ENCODE measurements at places on chromosomes 12 and 14.

- no peak for DNase-seq
Measured at GRCh38 chr14:99768381-99768780, 24.8 kb upstream of the EML1 start.

GRCh38 chr12:106170285-106170684 is 31.5 kb upstream of the NUAK1 start:
- DNase-seq: no peak

DNA sequence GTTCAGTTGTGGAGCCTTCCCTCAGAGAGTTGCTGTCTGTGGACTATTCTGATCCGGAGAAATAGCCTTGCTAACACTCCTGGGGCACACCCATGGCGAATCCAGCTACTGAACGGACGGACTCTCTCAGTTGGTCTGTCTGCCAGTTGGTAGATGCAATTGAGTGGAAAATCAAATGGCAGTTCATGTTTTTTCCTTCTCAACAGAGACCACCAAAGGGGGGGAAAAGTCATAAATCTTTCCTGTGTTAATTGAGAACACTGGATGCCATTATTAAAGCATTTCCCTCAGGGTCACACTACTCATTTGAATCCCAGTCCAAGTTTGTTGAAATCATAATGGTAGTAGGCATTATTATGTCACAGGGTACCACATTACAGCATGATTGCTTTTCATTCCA is 354.3 kb upstream of the FAR2 start:
- no peak for DNase-seq

- no peak for DNase-seq
Measured at GRCh38 chr14:42378274-42378673, 771.6 kb downstream of the LRFN5 start.

DNA sequence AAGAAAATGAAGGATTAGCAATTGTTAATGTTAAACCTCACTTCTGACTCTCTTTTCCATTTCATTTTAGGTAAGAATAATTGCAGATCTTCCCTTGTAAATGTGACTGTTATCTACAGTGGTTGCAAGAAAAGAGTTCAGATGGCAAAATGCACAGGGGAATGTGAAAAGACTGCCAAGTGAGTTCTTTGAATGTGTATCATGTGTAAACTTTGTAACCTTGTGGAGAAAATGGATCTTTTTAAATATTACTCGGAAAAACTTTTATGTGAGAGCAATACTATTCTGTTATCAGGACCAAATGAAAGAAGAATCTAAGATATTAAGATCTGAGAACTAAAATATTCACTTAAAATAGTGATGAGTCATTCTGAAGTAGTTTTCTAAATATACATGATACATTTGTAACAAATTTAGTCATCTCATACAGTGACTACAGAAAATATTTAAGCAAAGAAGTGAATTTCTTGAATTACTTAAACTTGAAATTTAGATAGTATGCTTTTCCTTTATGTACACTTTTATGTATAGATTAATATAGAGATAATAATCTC is 122.5 kb upstream of the CNTN1 start:
- DNase-seq: no peak

DNA sequence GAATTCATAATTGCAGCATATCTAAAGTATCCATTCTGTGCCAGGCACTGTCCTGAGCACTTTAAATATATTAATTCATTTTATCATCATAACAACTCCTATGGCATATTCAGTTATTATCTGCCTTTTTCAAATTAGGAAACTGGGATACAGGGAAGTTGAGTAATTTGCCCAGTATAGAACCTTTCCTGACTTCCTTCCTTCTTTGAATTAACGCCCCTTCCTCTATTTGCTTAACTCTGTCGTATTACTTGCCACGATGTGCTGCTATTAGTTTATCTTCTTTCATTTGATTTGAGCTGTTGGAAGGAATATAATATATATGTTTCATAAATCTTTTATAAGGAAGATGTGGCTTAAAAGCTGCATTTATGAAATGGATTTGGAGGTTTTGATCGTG is 25.4 kb upstream of the FAM177A1 start:
- no peak for DNase-seq

- no peak for DNase-seq
Measured at GRCh38 chr12:132765361-132765760, 3.7 kb upstream of the ANKLE2 start.

GRCh38 chr14:98999345-98999744 is 272.7 kb downstream of the BCL11B start:
- no peak for DNase-seq

DNA sequence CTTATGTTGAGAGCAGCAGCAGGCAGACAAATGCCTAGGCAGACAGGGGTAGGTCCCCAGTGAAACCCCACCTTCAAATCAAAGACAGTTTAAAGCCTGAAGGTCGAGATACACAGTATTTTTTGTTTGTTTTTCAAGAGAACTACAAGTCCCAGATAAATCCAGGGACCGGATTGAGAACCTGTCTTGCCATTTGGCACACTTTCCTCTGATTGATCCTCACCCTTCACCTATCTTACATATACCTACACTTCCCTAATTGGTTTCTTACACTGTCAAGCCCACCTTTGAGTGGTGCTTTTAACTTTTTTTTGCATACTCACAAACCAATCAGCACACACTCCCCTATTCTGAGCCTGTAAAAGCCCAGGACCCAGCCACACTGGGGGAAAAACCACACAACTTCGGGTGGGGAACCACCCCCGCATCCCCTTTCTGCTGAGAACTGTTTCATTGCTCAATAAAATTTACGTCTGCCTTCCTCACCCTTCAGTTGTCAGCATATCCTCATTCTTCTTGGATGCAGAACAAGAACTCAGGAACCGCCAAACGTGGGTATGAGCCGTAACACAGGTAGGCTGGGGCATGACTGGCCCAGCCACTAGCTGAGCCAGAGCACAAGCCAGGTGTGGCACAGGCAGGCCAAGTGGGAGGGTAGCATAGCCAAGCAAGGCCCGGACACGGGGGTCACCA is 11.1 kb downstream of the DICER1 start:
- no peak for DNase-seq

- no peak for DNase-seq
Measured at GRCh38 chr12:23503544-23503943, 445.9 kb downstream of the SOX5 start.

GRCh38 chr12:19021646-19022045 is 107.9 kb upstream of the PLEKHA5 start:
- no peak for DNase-seq

GRCh38 chr14:94213021-94213420 is 38.9 kb downstream of the PPP4R4 start:
- no peak for DNase-seq

- DNase-seq: peak; percentile 46
Measured at GRCh38 chr12:32918890-32919801, 22.6 kb upstream of the PKP2 start.

GRCh38 chr14:73623504-73624054 is 11.3 kb downstream of the ACOT6 start:
- no peak for DNase-seq

- no peak for DNase-seq
Measured at GRCh38 chr12:68368327-68368726, 36.2 kb upstream of the MDM1 start.

- no peak for DNase-seq
Measured at GRCh38 chr12:49933796-49934195, 16.7 kb upstream of the AQP2 start.
